ENCODE measurements at places on chromosomes 6 and 20.

DNA sequence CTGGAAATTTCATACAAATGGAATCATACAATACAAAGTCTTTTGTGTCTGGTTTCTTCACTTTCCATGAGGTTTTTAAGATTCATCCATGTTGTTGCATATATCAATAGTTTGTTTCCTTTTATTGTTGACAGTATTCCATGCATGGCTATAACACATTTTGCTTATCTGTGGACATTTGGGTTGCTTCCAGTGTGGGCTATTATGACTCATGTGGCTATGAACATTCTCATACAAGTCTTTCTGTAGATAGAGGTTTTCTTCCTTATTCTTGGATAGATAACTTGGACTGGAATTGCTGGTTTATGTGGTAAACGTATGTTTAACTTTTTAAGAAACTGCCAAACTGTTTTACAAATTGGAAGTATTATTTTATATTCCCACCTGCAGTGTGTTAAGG lies 30.0 kb upstream of the KIF6 start:
- no peak for DNase-seq

GRCh38 chr20:58433759-58434158 lies 44.7 kb downstream of the VAPB start:
- no peak for DNase-seq

DNA sequence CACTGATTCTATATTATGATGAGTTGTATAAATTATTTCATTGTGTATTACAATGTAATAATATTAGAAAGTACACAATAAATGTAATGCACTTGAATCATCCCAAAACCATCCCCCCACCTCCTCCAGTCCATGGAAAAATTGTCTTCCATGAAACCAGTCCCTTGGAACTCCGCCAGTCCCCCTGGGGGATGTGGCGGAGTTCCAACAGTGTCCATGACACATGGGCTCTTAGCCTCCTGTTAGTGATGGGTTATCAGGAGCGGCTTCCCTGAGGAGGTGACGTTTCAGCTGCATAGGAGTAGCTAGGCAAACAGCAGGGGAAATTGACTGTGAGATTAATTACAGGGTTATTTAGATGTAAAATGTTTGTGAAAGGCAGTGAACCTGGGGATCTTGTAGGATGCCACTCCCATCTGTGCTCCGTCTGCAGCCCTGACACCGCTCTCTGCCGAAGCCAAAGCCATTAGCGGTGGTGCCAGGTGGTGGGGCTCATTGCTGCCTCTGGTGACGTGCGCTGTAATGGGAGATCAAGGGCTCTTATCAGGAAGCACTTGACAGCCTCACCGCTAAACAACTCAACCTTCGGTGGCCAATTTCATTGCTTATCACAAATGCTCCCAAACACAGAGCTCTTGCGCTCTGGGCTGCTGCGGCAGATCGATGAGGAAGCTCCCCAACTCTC lies 81.6 kb upstream of the MC3R start:
- DNase-seq = no peak

DNA sequence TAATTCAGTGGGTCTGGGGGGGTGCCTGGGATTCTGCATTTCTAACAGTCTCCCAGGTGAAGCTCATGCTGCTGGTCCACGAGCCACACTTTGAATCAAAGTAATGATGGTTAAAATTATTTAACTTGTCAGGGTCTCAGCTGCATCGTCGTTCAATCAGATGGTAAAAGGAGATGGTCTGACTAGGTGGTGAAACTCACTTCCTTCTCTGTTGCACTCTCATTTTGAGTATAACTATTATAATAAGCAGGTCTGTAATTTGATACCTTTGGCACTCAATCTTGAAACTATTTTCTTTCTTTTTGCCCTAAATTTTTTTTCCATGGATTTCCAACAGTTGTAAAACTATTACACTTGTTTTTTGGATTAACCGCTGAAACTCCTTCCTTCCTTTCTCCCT lies 292.5 kb downstream of the FARS2 start:
- DNase-seq = no peak

- DNase-seq = no peak
Observed at GRCh38 chr6:28258877-28259777, at the start of gene NKAPL. TSS of gene NKAPL (plus strand) at chr6:28259297. CDS start at chr6:28259372, 75 bp downstream.

- DNase-seq = no peak
Observed at GRCh38 chr6:41470331-41471063, 75.7 kb upstream of the FOXP4 start.

DNA sequence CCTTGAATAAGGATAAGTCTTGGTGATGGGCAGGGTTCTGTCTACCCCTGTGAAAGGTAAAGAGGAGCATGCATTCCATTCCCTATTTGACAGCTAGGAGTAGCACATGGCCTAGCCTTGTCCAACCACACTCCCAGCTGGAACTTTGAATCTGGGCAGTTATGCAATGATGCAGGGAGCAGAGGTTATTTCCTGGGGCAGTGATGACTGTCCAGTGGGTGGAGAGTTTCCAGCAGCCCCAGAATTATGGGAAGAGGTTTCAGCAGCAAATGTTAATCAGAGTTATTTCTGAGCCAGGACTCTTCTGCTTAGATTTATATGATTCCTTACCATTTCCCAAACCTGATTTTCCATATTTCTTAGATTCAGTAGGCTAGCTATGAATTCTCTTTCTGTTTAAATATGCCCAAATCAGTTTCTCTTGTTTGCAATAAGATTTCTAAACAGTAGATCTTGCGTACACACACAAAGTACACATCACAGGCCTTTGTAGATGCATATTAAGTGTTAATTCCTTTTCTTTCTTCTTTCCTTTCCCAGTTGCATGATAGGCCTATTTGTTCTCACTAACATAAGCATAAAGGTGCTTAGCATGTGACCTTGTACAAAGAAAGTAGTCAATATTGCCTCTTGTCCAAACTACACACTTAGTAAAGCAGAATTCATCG lies 17.3 kb upstream of the TXLNB start:
- no peak for DNase-seq

All from NCI-H345 (cell line).